ENCODE measurements at places on chromosomes 7 and 10.

DNA sequence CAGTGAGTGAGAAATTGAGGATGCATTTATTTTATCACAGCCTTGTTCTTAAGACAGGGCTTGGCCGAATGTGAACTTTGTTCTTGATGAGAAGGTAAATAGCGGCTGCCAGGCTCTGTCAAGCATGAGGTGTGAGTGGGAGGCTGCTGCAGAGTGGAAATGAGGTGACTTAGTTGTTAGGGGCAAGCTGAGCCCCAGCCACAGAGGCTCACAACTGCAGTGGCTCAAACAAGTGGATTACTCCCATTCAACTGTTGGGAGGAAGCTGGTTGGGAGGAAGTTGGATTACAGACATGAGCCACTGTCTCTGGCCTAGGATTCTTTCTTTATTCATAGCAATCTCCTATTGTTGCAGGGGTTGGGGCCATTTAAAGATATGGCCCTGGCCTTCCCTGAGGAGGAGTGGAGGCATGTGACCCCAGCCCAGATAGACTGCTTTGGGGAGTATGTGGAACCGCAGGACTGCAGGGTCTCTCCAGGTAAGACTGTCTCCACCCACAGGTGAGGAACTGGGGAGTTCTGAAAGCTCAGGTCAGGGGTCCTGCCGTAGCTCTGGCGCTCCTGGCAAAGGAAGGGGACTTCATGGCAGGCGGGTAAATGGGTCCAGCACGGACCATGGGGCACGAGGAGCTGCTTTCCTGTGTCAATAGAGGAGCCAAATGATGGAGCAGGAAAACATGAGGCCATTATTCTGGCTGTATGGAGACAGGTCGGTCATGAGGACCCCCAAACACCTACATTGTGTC lies 7.1 kb downstream of the ZSCAN25 start:
- H3K27me3 ChIP-seq, result no peaks in the 10 kb centered on the region
- peaks cover 81% of the 10 kb centered on the region for H3K36me3 ChIP-seq
- H3K4me1 ChIP-seq, result no peaks in the 10 kb centered on the region
- H3K27ac ChIP-seq, result no peak overlapping the region
- no peak for DNase-seq

GRCh38 chr10:33031815-33032653 lies 74.0 kb upstream of the ITGB1 start:
- no peaks in the 10 kb centered on the region for H3K27me3 ChIP-seq
- H3K4me1 ChIP-seq, result peaks cover 7% of the 10 kb centered on the region
- H3K27ac ChIP-seq, result peak overlapping the region; percentile 26
- no peak overlapping the region for H3K4me3 ChIP-seq
- DNase-seq, result peak; percentile 22

DNA sequence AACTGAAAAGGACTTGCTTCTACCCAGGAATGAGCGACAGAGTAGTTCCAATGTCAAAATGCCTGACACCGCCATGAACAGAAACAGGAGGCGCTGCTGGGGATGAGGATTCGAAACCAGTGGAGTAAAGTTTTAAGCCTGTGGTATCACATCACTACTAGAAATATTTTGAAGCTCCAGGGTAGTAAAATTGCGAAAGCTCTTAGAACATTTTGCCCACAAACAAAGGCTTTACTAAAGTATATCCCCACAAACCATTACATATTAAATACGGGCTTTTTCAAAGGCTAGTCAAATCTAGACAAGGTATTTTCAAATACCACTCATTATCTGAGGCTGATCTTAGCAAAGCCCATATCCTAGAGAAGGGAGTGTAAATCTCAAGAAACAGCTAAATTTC lies 2.4 kb downstream of the PRDX3 start:
- H3K36me3 ChIP-seq, result peaks cover 33% of the 10 kb centered on the region
- H3K27me3 ChIP-seq, result no peaks in the 10 kb centered on the region
- DNase-seq, result no peak
- peaks cover 20% of the 10 kb centered on the region for H3K4me1 ChIP-seq
- H3K4me3 ChIP-seq, result no peak overlapping the region
- H3K27ac ChIP-seq, result no peak overlapping the region

DNA sequence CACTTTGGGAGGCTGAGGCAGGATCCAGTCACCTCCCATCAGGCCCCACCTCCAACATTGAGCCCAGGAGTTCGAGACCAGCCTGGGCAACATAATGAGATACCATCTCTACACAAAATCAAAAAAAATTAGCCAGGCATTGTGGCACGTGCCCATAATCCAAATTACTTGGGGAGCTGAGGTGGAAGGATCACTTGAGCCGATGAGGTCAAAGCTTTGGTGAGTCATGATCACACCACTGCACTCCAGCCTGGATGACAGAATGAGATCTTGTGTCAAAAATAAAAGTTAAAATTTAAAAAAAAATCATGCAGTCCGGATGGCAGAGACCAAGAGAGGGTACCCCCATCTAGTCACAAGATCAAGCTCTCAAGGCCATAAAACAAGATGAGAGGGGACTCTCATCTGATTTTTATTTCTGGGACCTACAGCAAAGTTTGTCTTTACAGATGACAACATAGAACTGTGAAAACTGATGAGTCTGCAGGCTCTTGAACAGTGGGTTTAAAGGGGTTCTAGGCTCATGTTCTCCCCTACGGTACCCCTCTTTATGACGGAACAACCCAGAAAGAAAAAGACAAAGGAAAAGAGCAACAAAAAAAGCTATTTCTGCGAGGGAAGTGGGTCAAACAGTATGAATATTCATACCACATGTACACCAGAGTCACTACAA lies 28.9 kb upstream of the CREB3L2 start:
- no peak for DNase-seq
- no peaks in the 10 kb centered on the region for H3K4me1 ChIP-seq
- no peaks in the 10 kb centered on the region for H3K36me3 ChIP-seq
- H3K4me3 ChIP-seq, result no peak overlapping the region

- H3K27ac ChIP-seq, result no peak overlapping the region
- H3K4me1 ChIP-seq, result no peaks in the 10 kb centered on the region
- DNase-seq, result peak; percentile 43
- no peak overlapping the region for H3K4me3 ChIP-seq
- no peaks in the 10 kb centered on the region for H3K27me3 ChIP-seq
Observed at GRCh38 chr10:130924138-130924819, 387.2 kb downstream of the TCERG1L start.

Data from muscle of leg (tissue), 16 donors.